ENCODE measurements at places on chromosomes 2 and 18.

GRCh38 chr2:54392555-54393324 lies 63.4 kb upstream of the SPTBN1 start:
- no peak for DNase-seq

DNA sequence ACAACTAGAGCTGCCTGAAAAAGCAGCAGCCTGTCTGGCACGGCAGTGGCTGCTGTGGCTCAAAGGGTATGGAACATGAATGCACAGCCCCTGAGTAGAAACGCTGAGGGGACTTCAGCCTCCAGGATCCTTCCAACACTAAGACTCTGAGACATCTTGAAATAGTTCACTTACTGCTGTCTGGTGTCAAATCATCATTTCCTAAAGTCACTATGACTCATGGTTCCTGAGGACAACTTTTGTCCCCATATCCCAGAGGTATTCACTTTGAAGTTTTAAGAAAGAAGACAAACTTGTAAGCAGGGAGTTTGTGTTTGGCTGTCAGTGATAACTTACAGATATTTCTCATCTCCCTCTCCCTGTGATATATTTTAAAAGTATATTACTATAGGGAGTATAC lies 33.3 kb upstream of the NEB start:
- DNase-seq = no peak

GRCh38 chr2:2271469-2271941 lies 59.6 kb downstream of the MYT1L start:
- no peak for DNase-seq

- no peak for DNase-seq
Measured at GRCh38 chr18:3179430-3180089, 40.2 kb downstream of the MYOM1 start.

DNA sequence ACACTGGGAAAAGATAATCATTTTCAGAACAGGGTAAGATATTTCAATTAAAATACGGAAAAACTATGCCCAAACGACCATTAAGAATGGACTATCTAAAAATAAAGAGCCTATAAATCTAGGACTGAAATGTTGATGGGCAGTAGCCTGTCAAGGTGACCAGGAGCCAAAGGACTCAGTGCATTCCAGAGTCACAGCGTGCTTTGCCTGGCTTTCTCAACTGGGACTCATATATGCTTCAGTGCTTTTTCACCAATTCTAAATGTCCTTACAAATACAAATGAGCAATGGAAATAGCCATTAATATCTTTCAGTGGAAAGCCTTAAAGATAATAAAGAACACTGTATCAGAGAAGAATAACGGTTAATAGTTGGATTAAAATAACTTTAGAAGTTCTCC lies 35.4 kb downstream of the PREPL start:
- DNase-seq = no peak

DNA sequence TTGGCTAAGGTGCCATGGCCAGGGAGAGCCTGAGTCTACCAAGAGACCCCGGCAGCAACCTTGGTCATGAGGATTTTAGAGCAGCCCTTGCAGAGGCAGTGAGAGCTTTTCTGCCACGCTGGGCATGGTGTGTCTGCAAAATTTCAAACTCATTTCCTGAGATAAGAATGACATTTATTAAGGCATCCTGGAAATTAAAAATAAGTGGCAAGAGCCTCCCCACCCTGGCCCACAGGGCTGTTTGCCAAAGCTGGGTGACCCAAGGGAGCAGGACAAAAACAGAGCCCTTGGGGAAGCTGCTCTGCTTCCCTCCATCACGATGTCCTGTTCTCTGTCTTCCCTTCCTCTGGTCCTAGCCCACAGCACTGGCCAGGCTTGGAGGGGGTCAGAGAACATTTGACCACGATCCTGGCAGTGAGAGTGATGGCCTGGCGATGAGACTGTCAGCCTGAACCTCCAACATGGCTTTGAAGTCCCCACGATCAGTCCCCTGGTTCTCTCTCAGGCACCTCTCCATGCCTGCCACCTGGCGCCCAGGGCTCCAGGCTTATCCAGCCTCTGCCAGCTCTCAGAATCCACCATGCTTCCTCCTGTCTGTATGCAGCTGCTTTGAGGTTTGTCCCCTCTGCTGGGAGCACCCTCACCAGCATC lies 68.9 kb upstream of the RMDN2 start:
- DNase-seq = no peak

- no peak for DNase-seq
Measured at GRCh38 chr2:143528021-143528420, 398.8 kb downstream of the ARHGAP15 start.

DNA sequence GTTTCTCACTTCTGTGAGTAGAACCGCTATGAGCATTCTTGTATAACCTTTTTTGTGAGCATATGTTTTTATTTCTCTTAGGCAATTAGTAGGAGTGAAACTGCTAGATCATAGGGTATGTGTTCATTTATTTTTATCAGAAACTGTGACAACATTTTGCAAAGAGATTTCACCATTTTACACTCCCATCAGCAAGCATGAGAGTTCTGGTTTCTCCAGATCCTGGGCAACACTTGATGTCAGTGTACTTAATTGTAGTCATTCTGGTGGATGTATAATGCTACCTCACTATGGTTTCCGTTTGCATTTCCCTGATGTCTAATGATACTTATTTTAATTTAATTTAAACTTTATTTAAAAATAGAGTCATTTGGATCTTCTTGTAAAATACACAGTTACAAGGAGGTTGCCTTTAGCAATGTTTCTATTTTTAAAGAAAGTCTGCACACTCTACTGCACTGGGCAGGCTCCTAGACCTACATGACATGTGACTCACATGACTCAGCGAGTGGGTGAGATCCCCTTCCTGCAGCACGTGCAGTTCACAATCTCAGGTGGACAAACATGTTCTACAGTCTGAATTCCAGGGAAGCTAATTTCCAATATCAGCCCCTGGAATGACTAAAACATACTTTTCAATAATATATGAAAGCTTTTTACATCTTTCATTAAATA lies 127.0 kb upstream of the BCL2L11 start:
- DNase-seq = no peak

GRCh38 chr18:75844146-75844545 lies 416.6 kb upstream of the SMIM21 start:
- no peak for DNase-seq

DNA sequence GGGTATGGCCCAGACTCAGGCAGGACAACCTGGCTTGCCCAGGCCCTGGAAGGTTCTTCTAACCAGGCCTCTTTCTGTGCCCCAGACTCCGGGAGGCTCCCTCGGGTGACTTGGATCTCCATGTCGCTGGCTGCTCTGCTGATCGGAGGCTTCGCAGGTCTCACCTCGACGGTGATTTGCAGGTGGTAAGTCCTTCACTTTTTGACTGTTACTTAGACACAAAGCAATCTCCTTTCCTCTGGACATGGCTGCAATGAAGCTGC lies 103.5 kb downstream of the TPO start:
- DNase-seq = no peak

- DNase-seq = no peak
Measured at GRCh38 chr18:75131381-75132000, 77.4 kb downstream of the PTGR3 start.

DNA sequence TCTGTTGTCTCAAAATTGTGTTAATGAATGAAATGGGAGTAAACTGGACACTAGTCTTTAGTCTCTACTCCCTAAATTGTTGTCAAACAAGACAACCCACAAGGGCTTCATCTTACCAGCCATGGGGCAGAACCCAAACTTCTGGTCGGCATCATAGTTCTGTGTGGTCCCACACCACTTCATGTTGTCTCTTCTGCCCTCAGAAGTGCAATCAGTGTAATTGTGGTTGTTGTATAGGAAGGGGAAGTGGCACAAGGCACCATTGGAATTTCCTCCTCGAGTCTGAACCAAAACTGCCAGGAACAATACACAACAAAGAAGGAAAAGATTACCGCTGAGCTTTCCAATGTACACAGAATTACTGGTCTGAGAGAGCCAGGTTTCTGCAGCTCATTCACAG lies 12.6 kb downstream of the FN1 start:
- DNase-seq = no peak

GRCh38 chr2:60259781-60260180 lies 293.7 kb downstream of the BCL11A start:
- no peak for DNase-seq

- no peak for DNase-seq
Measured at GRCh38 chr2:182818925-182819324, 47.5 kb downstream of the FRZB start.

DNA sequence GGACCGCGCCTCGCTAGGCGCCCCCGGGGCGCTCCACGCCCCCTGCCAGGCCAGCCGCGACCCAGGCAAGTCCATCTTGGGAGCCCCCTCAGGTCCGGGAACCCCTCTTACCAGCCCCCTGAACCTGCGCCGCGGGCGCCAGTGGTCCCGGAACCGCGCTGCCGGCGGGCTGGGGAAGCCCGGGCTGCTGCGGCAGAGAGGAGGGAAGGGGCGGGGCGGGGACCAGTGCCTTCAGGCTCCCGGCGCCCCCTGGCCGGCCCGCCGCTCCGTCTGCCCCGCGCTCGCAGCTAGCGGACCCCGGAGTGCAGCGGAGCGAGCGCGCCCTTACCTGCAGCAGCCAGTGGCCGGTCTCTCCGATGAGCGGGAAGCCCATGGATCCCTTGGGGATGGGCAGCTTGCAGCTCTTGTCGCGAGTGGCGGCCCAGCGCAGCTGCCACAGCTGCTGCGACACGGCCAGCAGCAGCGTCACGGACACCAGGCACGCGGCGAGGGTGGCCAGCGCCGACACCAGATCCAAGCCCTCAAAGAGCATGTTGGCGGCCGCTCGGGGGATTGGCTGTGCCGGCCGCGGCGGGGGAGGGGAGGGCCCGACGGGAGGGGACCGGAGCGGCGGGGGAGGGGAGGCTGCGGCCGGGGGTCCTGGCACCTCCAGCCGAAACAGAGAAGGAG lies at the start of gene CYP26B1:
CYP26B1 (minus strand) TSS at position 560 of the 669 bp plus-strand sequence; CDS start at position 532, 28 bp downstream.
- DNase-seq = no peak

DNA sequence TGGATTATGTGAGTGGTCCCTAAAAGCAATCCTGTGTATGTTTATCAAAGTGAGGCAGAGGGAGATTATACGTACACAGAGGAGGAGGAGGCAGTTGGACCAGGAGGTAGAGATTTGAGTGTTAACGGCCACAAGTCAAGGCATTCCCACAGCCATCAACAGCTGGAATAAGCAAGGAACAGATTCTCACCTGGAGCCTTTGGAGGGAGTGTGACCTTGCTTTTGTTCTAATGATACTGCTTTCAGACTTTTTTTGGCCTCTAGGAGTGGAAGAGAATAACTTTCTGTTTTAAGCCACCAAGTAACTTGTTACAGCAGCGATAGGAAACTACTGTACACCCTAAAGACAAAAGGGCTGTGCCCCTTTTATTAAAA lies 18.1 kb downstream of the LCLAT1 start:
- no peak for DNase-seq

- DNase-seq = no peak
Measured at GRCh38 chr2:121969766-121970639, 214.6 kb downstream of the TSN start.

DNA sequence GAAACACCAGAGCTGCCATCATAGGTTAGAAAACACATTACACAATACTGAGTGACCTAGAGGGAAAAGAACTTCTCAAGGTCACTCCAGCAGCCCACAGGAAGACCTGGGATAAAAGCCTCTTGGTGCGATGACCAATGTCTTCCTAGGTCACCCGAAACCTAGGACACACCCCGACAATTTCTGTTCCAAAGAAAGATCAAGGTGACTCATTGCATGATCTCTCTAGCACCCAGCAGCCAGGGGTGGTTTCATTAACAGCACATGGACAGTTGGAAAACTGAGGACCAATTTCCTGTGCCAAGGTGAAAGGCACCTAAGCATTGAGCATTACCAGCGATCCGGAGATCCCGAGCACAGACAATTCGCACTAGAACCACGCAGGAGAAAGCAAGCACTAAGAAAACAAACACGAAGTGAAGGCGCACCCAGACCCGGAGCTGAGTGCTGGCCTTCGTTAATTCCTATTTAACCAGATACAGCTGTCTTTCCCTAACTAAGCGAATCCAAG lies 1.5 kb downstream of the CACNB4 start:
- no peak for DNase-seq

- no peak for DNase-seq
Measured at GRCh38 chr2:199784512-199784911, 66.5 kb downstream of the FTCDNL1 start.

Data from stimulated activated CD4-positive, alpha-beta T cell treated with anti-CD3 and anti-CD28 coated beads, TNF-alpha, amount 100 ng/mL, for 4 hours (primary cell).